ENCODE measurements at places on chromosomes 13 and 19. TPM values are rescaled to one million over a fixed set of nuclear protein-coding genes. Genes with fewer than 3 reads are reported as not detected.

Gene CEP89
- 13.9 TPM for total RNA-seq

Gene CCDC169
- 2.8 TPM for total RNA-seq

Gene DNAAF3
- not detected for total RNA-seq

Gene KANK3
- 2.2 TPM for total RNA-seq

Gene HIF3A
- 17.7 TPM for total RNA-seq

Gene BST2
- total RNA-seq: 6.7 TPM

Measured in epithelial cell of alveolus of lung (primary cell).